ENCODE measurements at places on chromosomes 2 and 18.

DNA sequence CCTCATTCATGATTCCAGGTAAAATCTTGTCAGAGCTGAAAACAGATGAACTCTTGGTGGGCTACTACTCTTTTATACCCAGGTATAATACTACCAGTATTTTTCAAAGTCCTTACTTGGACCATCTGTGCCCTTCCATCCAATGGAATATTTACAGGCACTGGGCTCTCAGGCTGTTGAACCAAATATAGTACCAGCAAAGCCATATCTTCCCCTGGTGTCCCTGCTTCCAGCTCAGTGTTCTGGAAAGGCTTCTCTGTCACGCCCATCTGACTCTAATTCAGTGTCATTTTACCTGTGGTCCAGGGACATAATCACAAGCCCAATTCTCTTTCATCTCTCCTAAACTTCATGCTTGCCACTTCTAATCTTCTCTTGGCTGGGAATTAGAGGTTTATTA, 119.2 kb upstream of the STK17B start:
- no peak for DNase-seq

DNA sequence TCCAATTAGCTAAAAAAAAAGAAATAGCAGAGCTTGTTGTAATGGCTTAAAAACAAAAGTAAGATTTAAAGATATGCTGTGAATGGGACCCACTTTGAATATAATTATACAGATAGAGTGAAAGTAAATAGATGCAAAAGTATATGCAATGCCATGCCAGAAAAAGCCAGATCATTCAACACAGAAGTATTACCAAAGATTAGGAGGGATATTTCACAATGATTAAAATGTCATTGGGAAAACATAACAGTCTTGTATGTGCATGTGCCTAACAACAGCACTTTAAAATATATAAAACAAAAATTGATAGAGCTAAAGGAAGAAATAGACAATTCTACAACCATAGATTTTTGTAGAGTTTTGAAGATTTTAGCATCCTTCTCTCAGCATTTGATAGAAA, 19.9 kb upstream of the SIGLEC15 start:
- DNase-seq, result no peak

DNA sequence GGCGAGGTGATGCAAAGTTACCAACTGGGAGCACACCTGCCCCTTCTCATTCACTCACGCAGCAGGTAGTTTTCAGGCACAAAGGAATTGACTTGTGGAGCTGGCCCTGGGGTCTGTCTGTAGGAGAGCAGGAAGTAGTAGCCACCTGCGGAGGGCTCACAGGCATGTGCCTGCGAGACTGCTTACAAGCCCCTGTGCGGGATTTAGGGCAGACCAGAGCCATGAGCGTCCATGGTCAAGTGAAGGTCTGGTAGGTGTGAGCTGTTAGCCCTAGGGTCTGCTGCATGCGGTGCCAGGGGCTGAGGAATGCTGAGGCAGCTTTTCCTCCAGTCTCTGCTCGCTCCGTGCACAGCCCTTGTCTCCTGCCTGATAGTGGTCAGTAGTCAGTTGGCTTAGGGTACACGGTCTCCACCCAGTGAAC, 18.9 kb downstream of the INPP4A start:
- no peak for DNase-seq

- peak; percentile 48 for DNase-seq
These were observed 33.5 kb upstream of the CCDC93 start for GRCh38 chr2:118047380-118047826.

GRCh38 chr2:714005-714741, 37.0 kb upstream of the TMEM18 start:
- peak; percentile 60 for DNase-seq

DNA sequence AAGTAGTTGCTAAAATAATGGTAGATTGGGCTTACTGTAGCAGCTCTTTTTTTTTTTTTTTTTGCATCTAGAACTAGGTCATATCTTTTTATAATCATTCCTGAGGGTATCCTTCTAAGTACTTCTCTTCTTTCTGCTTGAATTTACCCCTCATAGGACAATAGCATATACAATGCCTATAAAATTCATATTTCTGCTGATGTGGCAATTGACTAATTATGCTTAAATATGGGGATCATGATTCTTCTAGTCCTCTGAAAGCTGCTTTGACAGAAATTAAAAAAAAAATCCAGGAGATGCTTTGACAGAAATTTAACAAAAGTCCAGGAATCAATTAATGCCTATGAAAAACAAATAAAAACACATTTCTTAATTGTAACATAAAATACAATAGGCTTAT, 358.4 kb downstream of the CCDC85A start:
- no peak for DNase-seq

DNA sequence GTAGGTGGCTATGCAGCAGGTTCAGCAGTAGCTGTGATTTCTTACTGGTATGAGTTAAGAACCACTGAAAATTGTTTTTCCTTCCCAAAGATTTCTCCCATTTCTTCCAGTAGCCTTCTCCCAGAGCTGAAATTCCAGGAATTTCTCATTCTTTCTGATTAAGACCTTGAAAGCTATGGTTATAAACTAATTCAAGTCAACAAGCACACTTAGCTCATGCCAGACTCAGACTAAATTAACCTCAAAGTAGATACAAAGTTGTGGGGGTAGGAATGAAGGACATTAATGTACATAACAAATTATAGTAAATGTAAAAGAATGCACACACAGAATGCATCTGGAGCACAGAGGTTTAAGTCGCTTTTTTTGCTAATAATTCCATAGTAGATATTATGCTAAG, 103.6 kb upstream of the SOX11 start:
- no peak for DNase-seq

GRCh38 chr2:190149200-190149599, 86.7 kb upstream of the MSTN start:
- no peak for DNase-seq

DNA sequence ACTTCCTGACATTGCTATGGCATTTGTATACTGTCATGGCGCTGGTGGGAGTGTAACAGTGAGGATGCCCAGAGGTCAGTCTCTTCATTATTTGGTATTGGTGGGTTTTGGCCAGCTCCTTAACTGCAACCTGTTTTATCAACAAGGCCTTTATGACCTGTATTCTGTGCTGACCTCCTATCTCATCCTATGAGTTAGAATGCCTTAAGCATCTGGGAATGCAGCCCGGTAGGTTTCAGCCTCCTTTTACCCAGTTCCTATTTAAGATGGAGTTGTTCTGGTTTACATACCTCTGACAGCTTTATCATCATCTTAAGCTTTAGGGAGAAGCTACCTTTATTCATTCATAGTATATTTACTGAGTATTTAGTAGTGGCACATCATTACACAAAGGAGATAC, 103.8 kb downstream of the RAPGEF4 start:
- DNase-seq, result no peak

- no peak for DNase-seq
These were observed 318.8 kb upstream of the THUMPD2 start for GRCh38 chr2:40097691-40098385.

DNA sequence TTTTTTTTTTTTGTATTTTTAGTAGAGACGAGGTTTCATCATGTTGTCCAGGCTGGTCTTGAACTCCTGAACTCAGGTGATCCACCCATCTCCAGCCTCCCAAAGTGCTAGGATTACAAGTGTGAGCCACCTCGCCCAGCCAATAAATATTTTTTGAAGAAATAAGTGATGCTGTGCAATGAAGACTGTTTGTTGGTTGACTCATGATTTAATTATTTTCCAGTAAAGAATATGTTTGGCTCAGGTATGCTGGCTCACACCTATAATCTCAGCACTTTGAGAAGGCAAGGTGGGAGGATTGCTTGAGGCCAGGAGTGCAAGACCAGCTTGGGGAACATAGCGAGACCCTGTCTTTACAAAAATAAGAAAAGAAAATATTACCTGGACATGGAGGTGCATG, 41.8 kb upstream of the LPIN2 start:
- DNase-seq, result no peak

- DNase-seq, result no peak
These were observed 176.8 kb downstream of the ARL4C start for GRCh38 chr2:234320066-234320465.

GRCh38 chr2:145849466-145849865, 1329.5 kb upstream of the ZEB2 start:
- no peak for DNase-seq

DNA sequence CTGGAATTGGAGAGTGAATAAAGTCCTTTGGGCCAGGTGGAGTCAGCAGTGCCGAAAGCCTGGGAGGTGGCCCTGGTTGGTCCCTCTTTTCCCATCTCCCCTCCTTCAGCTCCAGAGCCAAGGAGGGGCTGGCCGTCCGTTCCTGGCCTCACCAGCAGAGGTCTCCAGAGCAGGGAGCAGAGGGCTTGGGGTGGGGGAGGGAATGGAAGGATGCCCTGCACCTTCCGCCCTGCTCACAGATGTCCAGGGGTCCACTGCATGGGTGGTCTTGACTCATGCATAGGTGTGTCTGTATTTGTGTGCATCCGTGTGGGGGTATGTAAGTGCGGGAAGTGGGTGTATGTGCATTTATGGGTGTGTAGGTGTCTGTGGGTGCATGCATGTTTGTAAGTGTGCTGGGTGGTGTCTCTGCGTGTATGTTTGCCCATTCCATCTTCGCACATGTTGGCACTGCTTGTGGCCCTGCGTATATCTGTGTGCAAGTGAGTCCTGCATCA, 201.8 kb downstream of the ZFP36L2 start:
- DNase-seq, result peak; percentile 71

DNA sequence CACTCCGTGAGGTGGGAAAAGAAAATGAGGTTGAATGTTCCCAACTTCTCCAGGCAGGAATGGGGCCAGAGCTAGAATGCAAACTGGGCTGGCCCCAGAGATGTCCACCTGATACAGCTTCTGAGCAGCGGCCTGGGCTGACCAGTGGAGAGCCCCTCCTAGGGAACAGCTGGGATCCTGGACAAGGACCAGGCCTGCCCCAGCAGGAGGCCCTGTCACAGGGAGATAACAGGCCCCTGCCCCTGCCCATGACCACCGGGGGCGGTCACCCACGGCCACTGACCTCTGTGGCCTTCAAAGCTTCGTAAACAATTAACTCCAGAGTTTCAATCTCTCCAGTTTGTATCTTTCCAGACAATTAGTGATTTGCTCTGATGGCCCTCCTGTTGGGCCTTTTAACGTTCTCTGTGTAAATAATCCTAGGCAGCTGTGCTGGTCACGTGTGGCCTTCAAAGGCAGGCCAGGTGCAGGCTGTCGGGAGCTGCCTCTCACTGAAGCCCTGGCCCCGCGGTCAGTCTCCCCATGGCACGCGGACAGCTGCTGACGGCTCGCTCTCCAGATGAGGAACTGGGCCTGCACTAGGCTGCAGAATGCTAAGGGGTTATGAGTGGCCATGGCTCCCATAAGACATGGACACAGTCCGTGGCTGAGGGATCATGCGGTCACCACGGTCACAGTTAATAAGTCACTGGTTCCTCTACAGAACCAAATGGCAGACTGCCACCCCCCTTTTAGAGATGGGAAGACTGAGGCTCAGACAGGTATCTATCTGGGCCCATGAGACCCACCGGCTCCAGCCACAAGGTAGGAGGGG, 9.2 kb downstream of the HS6ST1 start:
- DNase-seq, result no peak

- no peak for DNase-seq
These were observed 105.8 kb upstream of the LYPD6 start for GRCh38 chr2:149224543-149224942.

DNA sequence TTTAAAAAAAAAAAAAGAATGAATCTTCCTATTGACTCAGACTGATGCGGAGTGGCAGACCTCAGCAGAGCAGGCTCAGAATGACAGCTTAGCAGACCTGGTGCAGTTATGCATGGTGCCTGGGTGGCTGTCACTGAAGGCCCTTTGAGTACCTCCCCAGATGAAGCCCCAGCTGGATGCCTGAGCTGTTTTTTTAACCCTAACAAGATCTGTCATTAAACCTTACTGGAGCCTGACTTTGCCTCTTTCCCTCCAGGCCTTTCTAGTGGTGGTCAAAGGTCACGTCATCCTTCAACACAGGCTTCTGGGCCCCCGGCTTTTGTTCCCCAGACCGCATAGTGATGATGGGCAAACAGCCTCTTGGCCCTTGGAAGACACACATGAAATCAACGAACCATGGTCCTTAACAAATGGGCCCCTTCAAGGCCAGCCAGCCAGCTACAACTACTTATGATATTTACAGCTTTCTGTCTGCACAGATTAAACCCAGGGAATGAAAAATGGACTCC, 138.3 kb upstream of the CYP1B1 start:
- DNase-seq, result no peak

- no peak for DNase-seq
These were observed 147.0 kb upstream of the ALPP start for GRCh38 chr2:232231554-232231953.

DNA sequence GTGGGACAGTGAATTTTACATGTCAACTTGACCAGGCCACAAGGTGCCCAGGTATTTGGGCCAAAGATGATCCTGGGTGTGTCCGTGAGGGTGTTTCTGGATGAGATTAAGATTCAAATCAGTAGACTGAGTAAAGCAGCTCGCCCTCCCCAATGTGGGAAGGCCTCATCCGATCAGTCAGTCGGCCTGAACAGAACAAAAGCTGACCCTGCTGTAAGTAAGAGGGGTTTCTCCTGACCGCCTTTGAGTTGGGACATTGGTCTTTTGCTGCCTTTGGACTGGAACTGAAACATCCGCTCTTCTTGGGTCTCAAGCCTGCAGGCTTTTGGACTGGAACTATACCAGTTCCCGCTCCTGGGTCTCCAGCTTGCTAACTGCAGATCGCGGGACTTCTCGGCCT, 233.3 kb downstream of the KLHL29 start:
- DNase-seq, result no peak

DNA sequence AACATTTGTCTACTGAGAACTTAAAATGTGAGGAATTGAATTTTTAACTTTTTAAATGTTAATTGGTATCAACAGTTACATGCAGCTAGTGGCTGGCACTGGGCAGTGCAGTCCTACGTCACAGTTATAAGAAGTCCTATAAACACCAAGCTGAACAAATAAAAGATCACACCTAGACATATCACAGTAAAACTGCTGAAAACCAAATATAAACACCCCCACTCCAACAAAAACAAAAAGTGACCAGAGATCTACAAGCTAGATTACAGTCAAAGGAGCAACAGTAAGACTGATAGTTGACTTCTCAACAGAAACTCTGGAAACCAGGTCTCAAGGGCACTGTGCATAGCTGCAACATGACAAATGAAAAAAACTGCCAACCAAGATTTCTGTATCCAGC, 19.4 kb downstream of the TLK1 start:
- no peak for DNase-seq

- no peak for DNase-seq
These were observed 57.7 kb downstream of the RRM2 start for GRCh38 chr2:10180229-10180628.

- DNase-seq, result no peak
These were observed 11.3 kb downstream of the TTLL4 start for GRCh38 chr2:218721934-218722333.

DNA sequence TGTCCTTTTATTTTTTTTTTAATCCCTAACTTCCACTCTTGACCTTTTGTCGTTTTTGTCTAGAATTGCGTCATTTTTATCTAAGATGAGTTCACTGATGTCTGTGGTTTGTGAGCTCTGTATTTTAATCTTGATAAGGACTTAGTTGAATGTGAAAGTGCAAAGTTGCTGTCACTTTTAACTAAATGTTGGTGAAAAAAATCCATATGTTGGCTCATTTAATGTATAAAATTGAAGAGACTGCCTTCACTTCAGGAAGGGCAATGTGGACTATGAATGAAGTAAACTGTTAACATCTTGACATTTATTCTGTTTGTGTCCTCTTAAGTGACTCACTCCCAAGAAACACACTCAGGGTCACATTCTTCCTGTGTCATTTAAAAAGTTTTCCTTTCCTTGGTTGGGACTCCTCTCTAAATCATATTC, 256.6 kb upstream of the RASGRP3 start:
- DNase-seq, result no peak

GRCh38 chr2:121816797-121817196, 61.3 kb downstream of the TSN start:
- no peak for DNase-seq

GRCh38 chr2:95039363-95039762, 13.9 kb downstream of the MAL start:
- no peak for DNase-seq
